ENCODE measurements at places on chromosomes 16 and 17. TPM values are rescaled to one million over a fixed set of nuclear protein-coding genes. Genes with fewer than 3 reads are reported as not detected.

DBNDD1 gene
- not detected for total RNA-seq

TEKT5 gene
- 2.4 TPM for total RNA-seq

AXIN2 gene
- 1.5 TPM for total RNA-seq

SSTR5 gene
- not detected for total RNA-seq

ITGA3 gene
- 22.2 TPM for total RNA-seq

ZG16B gene
- 5.7 TPM for total RNA-seq

EPX gene
- total RNA-seq: not detected

INPP5K gene
- total RNA-seq: 29.9 TPM

- no peak for ATAC-seq
These were observed 102.1 kb downstream of the PITPNC1 start for GRCh38 chr17:67479148-67479547.

- ATAC-seq: no peak
These were observed 71.1 kb upstream of the AMZ2 start for GRCh38 chr17:68176718-68177117.

GRCh38 chr16:64907844-64908243 lies 214.0 kb downstream of the CDH11 start:
- no peak for ATAC-seq

GRCh38 chr16:56295059-56295665 lies 103.9 kb downstream of the GNAO1 start:
- no peak for ATAC-seq

DNA sequence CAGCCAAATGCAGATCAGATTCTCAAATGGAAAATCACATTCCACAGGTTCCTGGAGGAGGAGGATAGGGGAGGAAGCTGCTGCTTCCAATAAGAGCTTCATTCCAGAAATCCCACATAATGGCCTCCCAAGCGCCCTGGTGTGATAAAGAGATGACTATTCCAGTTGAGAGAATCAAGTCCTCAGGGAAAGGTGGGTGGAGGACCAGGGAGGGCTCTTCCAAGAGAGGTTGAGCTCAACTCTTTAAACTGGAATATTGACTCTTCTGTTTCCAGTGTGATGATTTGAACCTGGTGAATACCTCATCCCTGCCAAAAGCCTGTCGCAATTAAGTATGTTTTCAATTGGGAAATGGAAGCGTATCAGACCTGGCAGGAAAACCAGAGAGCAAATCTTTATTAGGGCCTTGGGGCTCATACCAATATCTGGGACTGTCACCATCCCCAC lies 81.4 kb upstream of the DYNLRB2 start:
- ATAC-seq: no peak

DNA sequence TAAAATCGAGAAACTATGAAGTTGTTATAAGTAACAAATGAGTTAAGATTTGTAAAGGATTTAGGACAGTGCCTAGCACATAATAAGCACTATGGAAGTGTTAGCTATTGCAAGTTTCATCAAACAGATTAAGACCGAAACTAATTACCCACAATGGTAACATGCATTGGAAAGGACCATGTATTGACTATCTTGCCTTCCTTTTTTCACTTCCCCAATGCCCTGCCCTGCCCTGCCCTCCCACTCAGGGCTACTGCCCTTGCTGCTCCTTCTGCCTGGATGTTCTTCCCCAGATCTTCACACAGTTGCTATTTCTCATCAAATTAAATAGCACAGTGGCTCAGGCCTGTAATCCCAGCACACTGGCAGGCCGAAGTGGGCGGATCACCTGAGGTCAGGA lies 202.1 kb upstream of the PSMD7 start:
- no peak for ATAC-seq

DNA sequence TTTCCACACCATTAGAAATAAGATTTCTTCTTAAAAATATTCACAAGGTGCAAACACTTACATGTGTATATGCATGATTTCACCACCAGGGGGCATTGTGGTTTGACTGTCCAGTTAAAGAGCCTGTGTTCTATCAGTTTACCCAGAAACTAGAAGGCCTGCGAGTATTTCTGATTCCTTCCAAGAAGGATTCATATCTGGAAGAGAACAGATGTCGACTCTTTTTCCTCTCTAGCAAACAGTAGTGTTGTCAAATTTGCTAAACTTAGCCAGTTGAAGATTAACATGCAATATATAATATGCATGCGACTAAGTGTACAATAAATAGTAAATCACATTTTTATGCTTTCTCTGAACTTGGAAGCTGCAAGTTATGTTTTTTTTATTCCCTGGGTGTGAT lies 404.1 kb downstream of the WWOX start:
- ATAC-seq: peak; percentile 42

- peak; percentile 85 for ATAC-seq
These were observed 6.3 kb downstream of the UBE2O start for GRCh38 chr17:76446449-76447231.

- no peak for ATAC-seq
These were observed 99.8 kb downstream of the NLK start for GRCh38 chr17:28142305-28142704.

DNA sequence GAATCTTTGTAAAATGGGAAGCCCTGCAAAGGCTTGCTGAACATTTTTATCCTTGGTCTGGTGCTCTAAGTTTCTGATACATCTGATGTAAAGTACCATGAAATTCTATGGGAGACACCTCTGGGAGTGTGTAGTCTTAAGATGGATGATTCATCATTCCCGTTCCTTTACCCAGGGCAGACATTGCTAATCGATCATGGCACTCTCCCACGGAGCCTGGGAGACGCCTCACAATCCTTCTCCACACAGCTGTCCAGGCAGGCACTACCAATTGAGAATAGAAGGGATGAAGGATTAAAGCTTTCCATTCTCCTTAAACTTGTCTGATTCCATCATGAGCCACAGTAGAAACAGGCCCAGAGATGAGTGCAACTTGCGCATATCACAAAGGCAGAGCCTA lies 144.8 kb downstream of the GSG1L start:
- ATAC-seq: no peak

DNA sequence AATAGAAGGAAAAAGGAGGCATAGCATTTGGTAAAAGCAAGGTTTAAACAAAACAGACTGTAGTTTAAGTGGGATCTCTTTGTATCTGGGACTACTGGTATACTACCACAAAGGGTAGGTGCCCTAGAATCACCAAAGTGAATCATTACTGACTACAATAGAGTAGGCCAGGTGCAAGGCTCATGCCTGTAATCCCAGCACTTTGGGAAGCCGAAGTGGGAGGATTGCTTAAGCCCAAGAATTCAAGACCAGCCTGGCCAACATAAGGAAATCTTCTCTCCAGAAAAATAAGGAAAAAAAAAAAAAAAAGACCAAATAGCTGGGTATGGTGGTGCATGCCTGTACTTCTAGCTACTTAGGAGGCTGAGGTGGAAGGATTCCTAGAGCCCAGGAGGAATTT lies 60.8 kb upstream of the CORO6 start:
- no peak for ATAC-seq

DNA sequence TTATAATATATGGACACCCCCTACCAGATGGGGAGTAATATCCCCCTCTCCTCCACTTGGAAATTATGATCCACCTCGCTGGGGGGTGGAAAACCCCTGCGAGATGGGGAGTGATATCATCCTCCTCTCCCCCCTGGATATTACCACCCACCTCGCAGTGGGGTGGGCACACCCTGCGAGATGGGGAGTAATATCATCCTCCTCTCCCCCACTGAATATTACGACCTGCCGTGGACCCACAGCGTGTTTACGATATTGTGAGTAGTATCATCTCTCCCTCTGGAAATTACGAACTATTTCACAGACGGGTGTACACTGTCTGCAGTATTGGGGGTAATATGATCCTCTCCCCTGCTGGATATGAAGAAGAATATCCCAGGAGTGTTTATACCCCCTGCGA lies 228.3 kb upstream of the WSCD1 start:
- no peak for ATAC-seq

DNA sequence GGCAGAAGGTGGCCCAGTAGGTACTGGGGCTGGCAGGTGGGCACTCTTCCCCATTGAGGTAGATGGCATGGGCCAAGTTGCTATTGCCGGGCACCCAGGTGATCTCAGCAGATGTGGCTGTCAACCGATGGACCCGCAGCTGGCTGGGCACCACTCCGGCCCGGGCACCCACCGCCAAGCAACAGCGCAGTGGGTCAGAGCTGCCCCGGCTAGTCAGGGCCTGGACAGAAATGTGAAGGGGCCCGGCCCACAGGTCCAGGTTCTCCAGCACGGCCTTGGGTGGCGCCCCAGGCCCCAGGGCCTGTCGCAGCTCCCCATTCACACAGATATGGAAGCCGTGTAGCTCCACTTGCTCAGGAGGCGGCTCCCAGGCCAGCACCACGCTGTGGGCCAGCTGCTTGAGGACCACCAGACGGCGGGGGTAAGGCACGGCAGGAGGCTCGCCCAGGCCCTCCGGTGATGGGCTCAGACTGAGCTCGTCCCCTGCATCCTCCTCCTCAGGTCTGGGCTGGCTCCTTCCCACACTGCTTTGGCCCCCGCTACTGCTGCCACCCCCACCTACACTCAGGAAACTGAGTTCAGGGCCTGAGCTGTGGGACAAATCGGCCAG lies 16.5 kb downstream of the TSPOAP1 start:
- ATAC-seq: no peak

DNA sequence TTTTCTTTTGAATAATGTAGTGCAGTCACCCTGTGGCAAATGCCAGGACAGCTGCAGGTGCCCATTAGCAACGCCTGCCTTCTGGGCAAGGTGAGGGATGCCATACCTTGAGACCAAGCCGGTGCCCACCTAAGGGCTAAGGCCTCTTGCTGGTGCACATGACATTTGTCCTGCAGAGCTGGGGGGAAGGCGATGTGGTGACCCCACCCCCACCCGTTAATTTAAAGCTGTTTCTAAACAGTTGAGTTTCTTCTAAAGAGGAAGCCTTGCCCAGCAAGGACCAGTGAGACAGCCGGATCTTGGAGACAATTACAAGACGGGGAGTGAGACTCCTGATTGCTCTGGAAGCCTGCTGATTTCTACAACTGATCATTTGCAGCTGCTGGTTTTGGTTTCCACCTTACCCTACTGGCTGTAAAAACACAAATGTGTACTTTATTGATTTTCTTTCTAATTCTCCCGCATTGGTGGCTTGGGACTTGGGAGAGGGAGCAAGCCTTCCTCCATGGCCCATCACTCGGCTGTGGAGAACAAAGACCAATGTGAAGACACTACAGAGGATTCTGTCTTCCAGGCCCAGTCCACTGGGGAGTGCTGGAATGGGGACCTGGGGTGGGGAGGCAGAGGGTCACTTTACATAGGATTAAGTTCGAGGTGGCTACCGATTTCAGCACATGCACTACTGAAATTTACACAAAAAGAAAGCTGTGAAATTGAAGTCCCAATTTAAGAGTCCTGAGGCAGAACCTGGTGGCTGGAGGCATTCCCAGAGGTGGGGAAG lies 2.7 kb downstream of the CDK5R1 start:
- no peak for ATAC-seq

DNA sequence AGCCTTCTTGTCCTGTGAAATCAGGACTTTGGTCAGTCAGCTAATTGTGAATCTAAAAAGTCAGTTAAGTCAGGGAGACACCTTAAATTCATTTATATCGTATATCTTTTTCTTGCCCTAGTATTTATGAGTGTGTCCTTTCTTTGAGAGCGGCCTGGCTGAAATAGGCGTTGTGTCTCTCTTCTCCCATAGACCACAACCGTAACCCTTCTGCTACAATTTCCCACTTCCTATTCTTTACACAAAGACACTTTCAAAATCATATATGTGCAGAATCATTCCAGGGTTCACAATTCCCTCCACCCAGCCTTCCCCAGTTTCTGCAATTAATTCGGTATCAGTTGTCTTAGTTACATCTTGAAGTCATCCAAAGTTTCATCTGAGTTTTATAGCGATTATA lies 14.0 kb upstream of the COTL1 start:
- ATAC-seq: no peak

All from activated T-helper 17 cell treated with anti-CD3 and anti-CD28 coated beads, Interleukin-2, amount 50 U/mL, for 72 hours (primary cell).